ENCODE measurements at places on chromosomes 7 and 10.

DNA sequence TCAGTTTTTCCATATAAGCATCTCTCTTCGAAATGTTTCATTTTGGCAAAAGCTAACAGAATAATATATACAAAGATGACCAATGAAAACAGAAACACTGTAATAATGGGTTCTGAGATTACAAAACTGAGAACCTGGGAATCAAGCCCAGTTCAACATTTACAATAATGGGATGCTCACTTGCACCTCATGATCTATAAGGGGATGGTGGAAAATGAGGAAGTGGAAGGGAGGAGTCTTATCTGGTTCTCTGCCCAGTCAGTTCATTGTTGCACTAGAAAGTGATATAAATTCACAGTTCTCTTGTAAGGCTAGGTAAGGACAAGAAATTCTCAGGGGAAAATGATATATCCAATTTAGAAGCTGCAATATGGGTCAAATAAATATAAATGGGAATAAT is 31.7 kb upstream of the RHOBTB1 start:
- peak; percentile 37 for DNase-seq

GRCh38 chr7:25662841-25663800 is 434.8 kb upstream of the NPVF start:
- DNase-seq = no peak

DNA sequence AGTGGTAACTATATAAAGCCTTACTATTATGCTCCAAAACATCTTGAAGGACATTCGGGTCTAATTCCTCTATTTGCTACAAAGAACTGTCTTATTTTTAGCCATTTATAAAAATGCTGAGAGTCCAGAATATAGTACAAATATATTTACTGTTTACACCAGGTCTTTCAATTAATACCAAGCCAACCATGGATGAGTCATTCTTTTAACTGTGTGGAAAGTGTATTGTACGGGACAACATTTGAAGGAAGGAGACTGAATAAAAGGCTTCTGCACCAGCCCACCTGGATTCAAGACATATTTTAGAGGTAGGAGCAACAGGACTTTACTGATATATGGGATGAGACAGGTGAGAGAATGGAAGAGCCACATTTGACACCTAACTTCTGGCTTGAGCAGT is 35.4 kb downstream of the MASTL start:
- no peak for DNase-seq

- DNase-seq = no peak
These were observed 491.6 kb upstream of the GALNT17 start for GRCh38 chr7:70640266-70640833.

- no peak for DNase-seq
These were observed 38.8 kb upstream of the ZMYND11 start for GRCh38 chr10:96466-96865.

DNA sequence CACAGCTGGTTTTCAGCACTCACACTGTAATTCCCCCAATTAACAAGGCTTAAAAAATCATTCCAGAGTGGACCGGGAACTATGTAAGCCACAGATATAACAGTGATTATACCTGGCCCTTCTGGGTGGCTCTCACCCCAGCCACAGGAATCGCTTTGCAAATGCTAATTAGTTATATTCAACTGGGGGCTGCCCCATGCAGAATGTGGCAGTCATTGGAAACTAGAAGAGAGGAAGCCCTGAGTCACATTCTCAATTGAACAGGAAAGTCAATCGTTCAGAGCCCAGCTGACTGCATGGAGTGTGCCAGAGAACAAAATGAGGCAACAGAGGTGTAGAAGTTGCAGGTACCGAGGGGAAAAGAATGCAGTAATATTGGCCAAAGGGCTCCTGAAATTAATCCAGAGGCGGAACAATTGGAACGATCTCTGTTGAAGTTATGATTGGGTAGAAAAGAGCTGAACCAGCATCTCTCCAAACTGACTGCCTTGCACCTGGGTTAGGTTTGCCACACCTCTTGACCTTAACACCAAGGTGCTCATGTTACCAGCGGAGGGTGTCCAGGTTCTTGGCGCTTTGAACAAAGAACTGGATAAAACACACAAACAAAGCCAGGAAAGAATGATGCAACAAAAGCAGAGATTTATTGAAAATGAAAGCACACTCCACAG is 909.7 kb upstream of the AUTS2 start:
- no peak for DNase-seq

DNA sequence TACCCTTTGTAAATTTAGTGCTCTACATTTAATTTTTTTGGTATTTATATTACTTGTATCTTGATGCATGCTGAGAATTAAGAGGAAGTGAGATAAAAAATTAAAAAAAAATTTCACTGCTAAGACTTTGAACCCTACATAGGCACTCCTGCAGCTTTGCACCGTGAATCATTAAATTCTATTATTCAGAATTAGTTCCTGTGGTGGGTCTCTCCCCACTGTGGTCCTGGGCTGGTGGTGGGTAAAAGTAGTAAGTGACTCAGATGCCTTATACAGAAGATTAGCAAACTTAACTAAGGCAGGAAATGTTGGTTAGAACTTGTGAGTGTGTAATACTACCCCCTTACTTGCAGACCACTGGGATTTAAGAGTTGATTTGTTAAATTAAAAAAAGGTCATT is 72.6 kb downstream of the AP3M1 start:
- DNase-seq = peak; percentile 92

GRCh38 chr7:17401791-17402627 is 103.6 kb downstream of the AHR start:
- DNase-seq = peak; percentile 70

DNA sequence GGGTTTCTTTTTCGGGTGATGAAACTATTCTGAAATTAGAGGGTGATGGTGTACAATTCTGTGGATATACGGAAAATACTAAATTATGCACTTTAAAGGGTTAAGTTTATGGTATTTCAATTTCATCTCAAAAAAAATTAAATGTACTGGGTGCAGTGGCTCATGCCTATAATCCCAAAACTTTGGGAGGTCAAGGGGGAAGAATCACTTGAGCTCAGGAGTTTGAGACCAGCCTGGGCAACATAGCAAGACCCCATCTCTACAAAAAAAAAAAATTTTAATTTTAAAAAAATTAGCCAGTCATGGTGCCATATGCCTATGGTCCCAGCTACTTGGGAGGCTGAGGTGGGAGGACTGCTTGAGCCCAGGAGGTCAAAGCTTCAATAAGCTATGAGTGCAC is 57.0 kb downstream of the SMURF1 start:
- no peak for DNase-seq

- DNase-seq = no peak
These were observed 659.0 kb upstream of the FZD8 start for GRCh38 chr10:36301139-36301538.

DNA sequence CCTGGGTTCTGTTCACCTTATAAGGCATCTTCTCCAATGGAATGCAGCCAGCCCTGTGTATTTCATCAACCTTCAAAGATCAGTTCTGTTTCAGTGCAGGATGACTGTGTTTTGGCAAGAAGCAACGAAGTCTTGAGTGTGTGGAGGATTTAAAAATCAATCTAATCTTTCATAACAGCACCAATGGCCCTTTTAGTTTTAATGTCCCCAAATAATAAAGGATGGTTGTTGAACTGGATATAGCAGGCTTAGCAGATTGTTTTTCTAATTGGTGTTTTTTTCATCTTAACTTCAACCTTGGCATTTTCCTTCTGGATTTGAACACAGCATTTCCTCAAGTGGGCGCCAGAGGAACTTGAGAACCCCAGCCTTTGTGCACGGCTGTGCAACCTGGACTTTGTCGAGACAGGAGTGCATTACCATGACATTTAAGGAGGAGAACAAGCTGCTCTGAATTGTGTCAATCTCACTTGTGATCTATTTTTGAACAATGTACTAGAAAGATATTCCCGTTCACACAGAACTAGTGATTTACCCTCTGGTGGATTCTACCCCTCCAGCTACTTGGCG is 313.3 kb upstream of the AKR1E2 start:
- DNase-seq = peak; percentile 7

DNA sequence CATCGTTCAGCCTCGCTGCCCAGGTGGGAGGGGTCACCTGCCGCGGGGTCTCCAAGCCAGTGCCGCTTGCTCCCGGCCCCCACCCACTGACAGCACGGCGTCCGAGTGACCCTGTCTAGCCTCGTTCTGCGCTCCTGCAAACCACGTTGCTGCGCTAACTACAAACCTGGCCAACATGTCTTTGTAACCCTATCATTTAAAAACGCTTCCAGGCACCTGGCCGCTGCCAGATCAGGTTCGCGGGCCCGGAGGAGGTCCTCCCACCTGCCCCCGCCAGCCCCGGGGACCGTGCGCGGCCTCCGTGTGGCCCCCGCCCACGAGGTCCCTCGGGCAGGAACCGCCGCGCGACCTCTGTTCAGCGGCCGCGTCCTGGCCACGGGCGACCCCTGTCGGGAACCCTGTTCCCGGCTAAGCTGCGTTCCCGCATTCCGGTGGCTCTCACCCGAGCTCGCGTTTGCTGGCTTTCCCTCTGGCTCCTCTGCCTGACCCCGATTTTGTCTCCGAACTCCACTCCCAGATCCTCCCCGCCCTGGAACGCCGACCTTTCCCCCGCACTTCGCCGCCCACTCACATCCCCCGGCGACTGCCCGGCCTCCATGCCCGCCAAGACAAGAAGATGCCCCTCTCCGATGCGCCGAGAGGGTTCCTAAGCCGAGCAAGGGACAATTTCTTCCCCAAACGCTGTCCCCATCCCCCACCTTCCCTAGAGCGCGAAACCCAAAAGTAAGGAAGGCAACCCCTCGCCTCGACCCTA is 2.4 kb downstream of the SFMBT2 start:
- peak; percentile 50 for DNase-seq

GRCh38 chr7:151544183-151544582 is 24.5 kb upstream of the RHEB start:
- no peak for DNase-seq

- DNase-seq = no peak
These were observed 16.9 kb upstream of the SLF2 start for GRCh38 chr10:100895896-100896295.

DNA sequence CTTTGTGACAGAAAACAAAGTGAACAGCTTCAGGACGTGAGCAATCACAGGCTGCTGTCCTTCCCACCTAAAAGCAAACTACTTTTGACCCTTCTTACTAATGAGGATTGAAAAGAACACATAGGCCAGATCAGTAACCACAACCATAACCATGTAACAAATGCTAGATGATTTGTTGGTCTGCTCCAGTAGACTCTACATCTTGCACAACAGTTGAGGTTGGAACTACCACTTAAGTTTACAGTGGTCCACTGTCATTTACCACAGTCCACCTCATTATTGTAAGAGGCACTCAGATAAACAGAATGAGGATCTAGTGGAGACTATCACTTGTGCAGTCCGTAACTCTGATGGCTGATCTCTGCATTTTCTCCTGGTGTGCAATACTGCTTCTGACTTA is 27.8 kb downstream of the NET1 start:
- no peak for DNase-seq

GRCh38 chr7:46034056-46034768 is 113.1 kb upstream of the IGFBP3 start:
- no peak for DNase-seq

GRCh38 chr7:79719216-79719615 is 265.7 kb upstream of the MAGI2 start:
- DNase-seq = no peak

- DNase-seq = peak; percentile 59
These were observed 3.1 kb upstream of the MRC1 start for GRCh38 chr10:17805921-17806577.

- DNase-seq = peak; percentile 55
These were observed 13.1 kb downstream of the RBP3 start for GRCh38 chr10:47361293-47361692.

DNA sequence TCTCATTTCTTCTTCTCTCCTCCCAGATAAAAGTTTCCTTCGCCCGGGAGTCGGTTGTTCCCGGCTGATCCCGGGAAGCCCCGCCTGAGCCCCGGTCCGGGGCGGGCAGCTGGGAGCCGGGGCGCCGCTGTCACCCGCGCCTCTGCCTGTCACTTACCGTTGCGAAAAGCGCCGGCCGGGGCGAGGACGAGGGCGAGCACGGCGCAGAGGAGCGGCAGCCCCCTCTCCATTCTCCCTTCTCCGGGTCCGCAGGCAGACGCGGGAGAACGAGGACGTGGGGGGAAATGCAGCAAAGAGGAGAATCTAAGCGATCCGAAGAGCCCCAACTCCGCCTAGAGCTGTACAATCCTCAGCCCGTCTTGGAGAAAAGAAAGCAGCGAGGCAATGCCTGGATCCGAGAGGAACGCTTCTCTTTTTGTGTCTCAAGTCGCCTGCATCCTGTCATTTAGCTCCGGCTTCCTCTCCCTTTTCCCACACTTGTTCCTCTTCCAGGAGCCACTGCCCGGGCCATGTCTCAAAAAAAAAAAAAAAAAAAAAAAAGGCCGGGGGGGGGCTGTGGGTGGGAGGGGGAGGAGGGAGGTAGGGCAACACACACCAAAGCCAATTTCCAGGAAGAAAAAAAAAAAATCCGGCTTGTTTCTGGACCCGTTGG is at the start of gene NRP1:
Gene NRP1, minus strand, starts transcription at position 515 of the 652 bp plus-strand sequence. Its CDS starts 285 bp downstream, at position 230.
- peak; percentile 24 for DNase-seq

- DNase-seq = no peak
These were observed 878.5 kb downstream of the LRMDA start for GRCh38 chr10:76309741-76310587.

DNA sequence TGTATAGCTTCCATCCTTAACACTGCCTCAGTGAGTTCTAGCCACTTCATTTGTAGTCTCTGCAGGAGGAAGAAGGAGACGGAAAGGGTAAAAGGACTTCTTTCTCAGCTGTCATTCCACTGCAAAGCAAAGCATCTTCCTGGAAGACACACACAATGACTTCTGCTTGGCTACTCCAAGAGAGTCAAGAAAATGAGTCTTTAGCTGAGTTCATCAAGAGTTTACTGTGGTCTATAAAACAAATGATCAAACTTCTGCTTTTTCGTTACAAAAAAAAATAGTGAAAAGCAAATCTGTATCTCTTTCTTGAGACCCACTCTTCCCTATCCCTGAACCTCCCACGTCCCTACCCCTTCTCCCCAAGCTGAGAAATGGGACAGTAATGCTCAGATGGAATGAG is 205.0 kb upstream of the AHR start:
- peak; percentile 65 for DNase-seq

- no peak for DNase-seq
These were observed 69.9 kb downstream of the HYCC1 start for GRCh38 chr7:22944022-22944421.

DNA sequence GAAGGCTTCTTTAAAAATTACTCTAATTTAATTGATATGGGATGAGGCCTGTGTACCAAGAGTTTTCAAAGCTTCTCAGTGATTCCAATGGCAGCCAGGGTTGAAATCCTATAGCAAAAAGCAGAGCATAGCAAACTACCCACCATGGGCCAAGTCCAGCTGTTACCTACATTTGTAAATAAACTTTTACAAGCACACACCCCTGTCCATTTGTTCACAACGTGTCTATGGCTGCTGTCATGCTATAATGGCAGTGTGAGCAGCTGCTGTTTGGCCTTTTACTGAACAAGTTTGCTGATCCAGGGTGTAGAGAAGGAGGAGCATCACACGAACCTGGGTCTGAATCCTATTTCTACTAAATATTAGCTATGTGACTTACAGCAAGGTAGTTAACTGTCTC is 50.0 kb downstream of the NPY start:
- no peak for DNase-seq
